Pulmonary artery endothelial cell (primary cell): ENCODE measurements at places on chromosomes 11 and 22. TPM values are rescaled to one million over a fixed set of nuclear protein-coding genes. Genes with fewer than 3 reads are reported as not detected.

CD248 gene
- 0.04 TPM in 1 of 2 replicates, not detected in the other for total RNA-seq

LRP4 gene
- 0.53 and 1.9 TPM in 2 replicates for total RNA-seq

GAL gene
- total RNA-seq = 1.3 and 1.8 TPM in 2 replicates

OR52N4 gene
- total RNA-seq = not detected in 2 replicates

SCN4B gene
- total RNA-seq = 0.13 and 0.21 TPM in 2 replicates

KRTAP5-10 gene
- total RNA-seq = not detected in 2 replicates

OR51B4 gene
- not detected in 2 replicates for total RNA-seq

SCO2 gene
- total RNA-seq = 1.8 and 2.3 TPM in 2 replicates

CYP2D6 gene
- 0.13 and 0.14 TPM in 2 replicates for total RNA-seq

GRCh38 chr11:38460429-38460828 is 1862.4 kb upstream of the RAG2 start:
- no peak for DNase-seq

DNA sequence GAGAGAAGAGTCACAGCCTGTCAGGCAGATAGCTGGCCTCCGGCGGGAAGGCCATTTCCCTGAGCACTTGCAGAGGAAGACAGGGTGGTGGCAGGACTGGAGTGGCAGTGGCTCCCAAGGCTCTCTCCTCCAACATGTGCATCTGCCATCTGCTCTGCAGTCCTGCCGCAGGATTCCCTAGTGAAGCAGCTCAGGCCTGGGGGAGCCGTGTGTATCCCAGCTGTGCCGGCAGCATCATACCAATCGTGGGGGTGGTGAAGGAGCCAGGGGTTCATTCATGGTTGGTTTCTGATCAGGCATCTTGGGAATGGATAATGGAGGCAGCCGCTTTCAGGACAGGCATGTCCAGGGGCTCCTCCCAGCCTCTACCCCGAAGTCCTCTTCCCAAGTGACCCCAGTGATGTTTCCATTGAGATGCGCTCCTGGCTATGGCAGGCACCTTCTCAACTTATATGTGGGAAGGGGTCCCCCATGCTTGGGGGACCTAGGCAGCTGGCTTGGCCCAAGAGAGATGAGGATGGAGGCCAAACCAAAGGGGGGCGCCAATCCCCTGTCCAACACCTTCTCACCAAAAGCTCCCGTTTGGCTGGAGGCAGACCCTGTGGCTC is 6.1 kb downstream of the TAGLN start:
- no peak for DNase-seq

- no peak for DNase-seq
Measured at GRCh38 chr22:31750365-31751284, 693 bp upstream of the PRR14L start.

DNA sequence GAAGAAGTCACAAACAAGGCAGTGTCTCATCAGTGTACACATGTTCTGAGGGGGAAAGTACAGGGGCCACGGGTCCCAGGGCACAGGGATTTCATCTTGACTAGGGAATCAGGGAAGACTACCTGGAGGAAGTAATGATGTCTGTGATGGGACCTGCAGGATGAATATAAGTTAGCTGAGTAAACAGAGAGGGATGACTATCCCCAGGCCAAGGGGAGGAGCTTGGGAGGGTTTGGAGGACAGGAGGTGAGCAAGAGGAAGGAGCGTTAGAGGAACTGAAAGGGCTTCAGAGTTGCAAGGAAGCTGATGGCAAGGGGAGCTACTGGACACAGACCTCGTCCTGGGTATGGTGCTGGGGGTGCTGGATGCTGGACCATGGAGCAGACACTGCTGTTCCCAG is 56.4 kb downstream of the TRAF6 start:
- DNase-seq = no peak

GRCh38 chr22:39223091-39223710 is 21.6 kb downstream of the PDGFB start:
- DNase-seq = no peak

DNA sequence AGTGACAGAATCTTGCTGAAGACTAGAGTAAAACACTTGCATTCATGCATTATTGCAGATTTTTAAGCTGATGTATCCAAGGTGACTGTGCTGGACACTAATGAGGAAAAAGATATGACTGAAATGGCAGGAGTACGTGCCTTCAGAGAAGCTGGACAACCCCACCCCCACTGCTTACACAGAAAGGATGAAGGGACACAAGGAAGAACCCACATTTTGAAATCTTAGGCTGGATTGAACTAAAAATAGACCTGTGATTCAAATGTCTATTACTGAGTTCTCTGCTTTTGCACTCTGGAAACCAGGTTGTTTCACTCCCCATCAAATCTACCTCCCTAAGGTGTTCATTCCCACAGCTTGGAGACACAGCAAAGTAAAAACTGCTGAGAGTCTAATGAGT is 117.1 kb downstream of the KCNC1 start:
- DNase-seq = no peak

DNA sequence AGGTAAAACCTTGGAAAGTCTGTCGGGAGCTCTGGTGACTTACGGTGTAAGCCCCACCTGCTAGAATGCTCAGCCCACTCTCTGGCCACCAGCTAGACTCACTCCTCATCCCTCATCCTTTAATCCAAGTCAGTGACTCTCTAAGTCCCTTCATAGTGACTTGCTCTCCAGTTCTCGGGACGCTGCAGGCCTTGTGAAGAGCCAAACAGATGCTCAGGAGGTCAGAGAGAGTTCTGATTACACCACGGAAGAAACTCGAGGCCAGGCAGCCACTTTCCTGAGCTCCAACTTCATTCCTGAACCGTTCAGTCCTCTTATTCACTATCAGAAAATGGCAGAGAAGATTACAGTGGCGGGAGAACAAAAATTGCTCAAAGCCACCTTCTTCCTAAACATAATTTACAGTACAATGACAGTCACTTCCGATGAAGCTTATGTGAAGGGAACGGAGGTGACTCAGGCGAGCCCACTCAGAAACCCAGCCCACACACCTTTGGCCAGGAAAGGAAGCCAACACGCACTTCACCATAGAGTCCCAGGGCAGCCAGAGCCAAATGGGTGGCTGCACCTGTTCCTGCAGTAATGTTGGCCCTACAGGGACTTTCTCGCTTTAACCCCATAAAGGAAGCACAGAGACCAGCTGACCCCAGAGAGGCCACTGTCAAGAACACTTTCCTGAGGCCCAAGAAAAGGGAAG is 100.4 kb downstream of the GALNT18 start:
- no peak for DNase-seq

DNA sequence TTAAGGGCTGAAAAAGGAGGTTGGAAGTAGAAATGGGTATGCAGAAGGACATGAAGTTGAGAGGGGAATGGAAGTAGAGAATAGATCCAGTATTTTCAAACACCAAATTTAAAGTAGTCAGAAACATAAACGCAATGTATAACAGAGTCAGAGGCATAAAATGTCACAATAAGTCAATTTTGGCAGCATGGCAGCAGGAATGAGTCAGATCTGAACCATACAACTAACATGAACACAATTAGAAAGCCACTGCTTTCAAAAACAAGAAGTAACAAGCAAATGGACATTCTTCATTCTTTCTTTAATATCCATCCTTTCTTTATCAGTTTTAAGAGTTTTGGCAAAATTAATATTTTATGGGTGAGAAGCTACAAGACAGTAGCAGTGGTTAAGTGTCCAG is 2.5 kb downstream of the CHORDC1 start:
- DNase-seq = no peak

DNA sequence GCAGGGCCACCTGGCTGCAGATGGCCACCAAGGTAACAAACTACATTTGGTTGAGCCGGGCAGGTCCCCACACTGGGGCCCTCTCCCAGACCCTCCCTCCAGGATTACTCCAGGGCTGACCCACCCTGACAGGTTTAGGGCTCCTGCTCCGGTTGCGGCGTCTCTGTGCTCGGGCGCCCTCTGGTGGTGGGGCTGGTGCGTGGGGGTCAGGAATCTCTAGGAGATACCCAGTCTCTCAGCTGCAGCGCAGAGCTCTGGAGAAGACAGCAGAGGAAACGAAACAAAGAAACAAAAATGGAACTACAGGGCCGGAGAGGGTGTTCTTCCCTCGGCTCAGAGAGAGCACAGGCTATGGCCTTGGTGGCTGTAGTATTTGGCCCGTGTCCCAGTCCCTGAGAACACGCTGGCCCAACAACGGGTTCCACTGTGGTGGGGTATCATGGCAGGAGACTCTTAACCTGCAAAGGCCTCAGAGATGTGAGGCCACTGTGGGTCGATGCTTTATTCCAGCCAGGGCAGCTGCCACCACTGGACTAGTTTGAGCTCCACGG is 2.4 kb downstream of the C11orf96 start:
- no peak for DNase-seq

- DNase-seq = no peak
Measured at GRCh38 chr11:2268729-2269600, 1.4 kb downstream of the ASCL2 start.

GRCh38 chr11:62611705-62612365 is 740 bp downstream of the EML3 start:
- no peak for DNase-seq

DNA sequence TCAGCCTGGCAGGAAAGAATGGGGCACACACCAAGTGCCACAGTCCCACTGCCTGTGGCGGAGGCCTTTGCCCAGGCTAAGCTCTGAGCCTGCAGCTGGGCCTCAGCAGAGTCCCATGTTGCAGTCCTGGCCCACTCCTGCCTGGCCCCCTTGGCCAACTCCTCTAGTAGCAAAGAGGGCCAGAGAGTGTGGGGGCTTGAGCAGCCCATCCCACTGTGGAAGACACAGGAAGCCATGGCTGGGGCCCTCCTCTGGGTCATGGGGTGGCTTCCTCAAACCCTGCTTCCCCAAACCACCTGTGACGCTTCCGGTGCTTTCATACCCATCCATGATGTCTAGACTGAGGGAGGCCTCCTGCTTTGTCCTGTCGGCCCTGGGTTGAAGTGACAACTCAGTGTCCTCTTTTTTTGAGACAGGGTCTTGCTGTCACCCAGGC is 5.8 kb downstream of the RPS19BP1 start:
- DNase-seq = no peak
